ENCODE measurements at places on chromosomes 3 and 15. TPM values are rescaled to one million over a fixed set of nuclear protein-coding genes. Genes with fewer than 3 reads are reported as not detected.

DNA sequence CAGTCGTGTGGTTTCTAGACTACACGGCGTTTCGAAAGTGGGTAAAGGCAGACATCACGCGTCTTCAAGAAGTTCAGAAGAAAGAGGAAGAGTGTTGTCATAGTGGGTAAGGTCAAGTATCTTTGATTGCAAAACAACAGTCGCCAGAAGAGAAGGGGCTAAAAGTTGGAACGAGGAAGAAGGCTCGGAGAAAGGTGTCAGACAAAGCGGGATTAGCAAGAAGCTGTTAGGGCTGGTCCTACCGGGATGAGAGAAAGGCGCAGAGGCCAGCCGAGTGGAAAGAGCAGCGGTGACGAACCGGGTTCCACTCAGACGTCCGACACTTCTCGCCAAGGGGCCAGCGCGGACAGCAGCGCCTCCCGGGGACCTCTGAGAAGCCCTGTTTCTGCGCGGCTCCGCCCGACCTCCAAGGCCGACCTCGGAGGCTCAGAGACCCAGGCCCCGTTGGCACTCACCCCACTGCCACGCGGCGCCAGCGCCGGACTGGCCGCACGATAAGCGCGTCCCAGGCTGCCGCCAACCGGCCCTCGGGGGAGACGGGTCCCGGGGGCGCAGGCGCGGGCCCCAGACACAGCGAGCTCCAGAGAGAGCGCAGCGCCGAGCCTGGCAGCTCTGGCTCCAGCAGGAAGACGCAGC lies 436 bp downstream of the ADPGK start:
- peaks cover 34% of the 10 kb centered on the region for H3K4me1 ChIP-seq
- H3K4me3 ChIP-seq, result peak overlapping the region; percentile 95
- peak; percentile 65 for DNase-seq
- H3K27me3 ChIP-seq, result no peaks in the 10 kb centered on the region
- H3K27ac ChIP-seq, result peak overlapping the region; percentile 96

- no peaks in the 10 kb centered on the region for H3K27me3 ChIP-seq
- H3K36me3 ChIP-seq, result no peaks in the 10 kb centered on the region
- no peaks in the 10 kb centered on the region for H3K4me1 ChIP-seq
- H3K4me3 ChIP-seq, result no peak overlapping the region
- no peak overlapping the region for H3K27ac ChIP-seq
Measured at GRCh38 chr15:98530570-98530969, 117.8 kb upstream of the IGF1R start.

GRCh38 chr3:11305509-11305908 lies 33.3 kb downstream of the ATG7 start:
- no peak for DNase-seq
- H3K4me3 ChIP-seq, result no peak overlapping the region
- H3K4me1 ChIP-seq, result peaks cover 33% of the 10 kb centered on the region
- peak overlapping the region; percentile 63 for H3K27ac ChIP-seq
- H3K36me3 ChIP-seq, result peaks cover 42% of the 10 kb centered on the region
- no peaks in the 10 kb centered on the region for H3K27me3 ChIP-seq

DNA sequence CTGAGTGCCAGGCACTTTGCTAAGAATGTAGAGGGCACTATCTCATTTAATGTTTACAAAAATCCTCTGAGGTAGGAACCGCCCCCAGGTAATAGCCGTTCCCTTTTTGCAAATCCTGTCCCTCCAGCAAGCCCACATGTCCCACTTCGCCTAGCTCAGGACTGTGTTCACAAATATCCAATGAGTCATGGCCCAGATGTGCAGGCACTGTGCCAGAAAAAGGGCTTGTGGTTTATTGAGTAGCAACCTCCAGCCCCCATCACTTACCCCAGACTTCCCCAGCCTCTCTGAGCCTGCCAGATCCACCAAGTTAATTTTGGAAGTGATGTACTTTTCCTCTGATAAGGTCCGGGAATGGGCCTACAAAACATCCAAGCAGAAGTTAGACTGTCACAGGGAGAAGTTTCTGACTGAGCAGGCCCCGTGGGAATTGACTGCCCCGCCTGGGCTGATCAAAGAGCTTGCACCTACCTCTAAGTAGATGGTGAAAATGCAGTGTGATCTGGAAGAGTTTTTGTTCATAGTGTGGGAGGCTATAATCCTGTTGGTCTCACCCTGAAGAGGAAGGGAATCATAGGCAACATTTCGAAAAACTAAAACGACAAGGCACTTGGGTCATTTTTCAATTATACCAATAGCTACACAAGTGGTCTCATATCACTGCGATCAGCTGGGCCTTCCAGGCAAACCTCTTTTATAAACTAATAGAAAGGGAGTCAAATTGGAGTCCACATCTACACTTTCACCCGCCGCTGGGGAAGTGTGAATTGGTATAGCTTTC lies 15.7 kb downstream of the KIF9 start:
- no peaks in the 10 kb centered on the region for H3K27me3 ChIP-seq
- no peak overlapping the region for H3K4me3 ChIP-seq
- no peak overlapping the region for H3K27ac ChIP-seq
- no peak for DNase-seq
- no peaks in the 10 kb centered on the region for H3K36me3 ChIP-seq
- peaks cover 4% of the 10 kb centered on the region for H3K4me1 ChIP-seq

The PTH1R gene
- 13.4 TPM for total RNA-seq

DNA sequence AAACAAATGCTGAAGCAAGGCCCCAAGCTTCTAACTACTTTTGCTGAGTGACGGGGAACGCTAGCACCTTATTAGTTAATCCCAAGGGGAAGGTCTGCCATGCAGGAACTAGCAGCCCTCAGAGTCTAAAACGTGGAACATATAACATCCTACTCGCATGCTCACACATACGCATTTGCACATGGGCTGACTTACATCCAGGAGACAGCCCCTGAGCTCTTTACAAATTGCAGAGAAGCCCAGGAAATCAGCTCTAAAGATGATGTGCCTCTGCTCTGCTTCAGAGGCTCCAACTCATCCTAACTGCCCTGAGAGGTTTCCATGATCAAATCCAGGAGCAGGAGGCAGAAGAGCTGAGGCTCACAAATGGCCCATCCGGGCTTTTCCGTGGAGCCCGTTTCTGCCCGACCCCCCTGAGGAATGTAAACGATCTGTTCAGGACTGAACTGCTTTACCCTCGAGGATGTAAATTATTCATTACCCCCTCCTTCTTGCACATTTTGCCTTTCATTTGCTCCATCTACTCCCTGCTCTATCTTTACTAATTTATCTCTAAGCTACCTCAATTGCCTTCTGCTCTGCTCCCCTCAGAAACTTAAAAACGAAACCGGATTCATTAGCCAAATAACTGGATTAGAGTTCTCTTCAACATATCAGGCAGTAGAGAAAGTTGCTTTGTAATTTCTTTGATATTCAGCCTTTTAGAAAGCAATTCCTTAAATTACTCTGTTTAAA lies 141.9 kb upstream of the CCDC54 start:
- peak overlapping the region; percentile 41 for H3K27ac ChIP-seq
- no peaks in the 10 kb centered on the region for H3K36me3 ChIP-seq
- H3K4me3 ChIP-seq, result peak overlapping the region; percentile 45

The THAP10 gene
- 2.1 TPM for total RNA-seq

GRCh38 chr3:163490119-163490518 lies 1588.2 kb downstream of the SI start:
- no peak overlapping the region for H3K4me3 ChIP-seq
- no peaks in the 10 kb centered on the region for H3K27me3 ChIP-seq
- no peaks in the 10 kb centered on the region for H3K36me3 ChIP-seq
- H3K4me1 ChIP-seq, result no peaks in the 10 kb centered on the region

DNA sequence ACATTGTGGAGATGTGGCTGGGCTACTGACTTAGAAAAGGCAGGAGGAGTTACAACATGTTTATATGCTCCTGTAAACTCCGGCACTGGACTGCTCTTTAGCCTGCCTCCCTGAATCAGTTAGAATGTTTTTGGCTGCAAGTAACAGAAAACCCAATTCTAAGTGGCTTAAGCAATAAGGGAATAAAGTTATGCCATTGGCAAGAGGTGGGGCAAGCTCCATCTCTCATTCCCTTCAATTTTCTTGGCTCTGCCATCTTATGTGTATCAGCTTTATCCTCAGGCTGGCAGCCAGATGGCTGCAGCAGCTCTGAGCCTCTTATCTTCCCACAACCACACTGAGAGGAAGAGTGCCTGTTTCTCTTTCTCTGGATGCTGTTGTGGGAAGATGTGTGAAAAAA lies 22.4 kb upstream of the MEIS2 start:
- no peak overlapping the region for H3K27ac ChIP-seq
- no peak for DNase-seq
- H3K27me3 ChIP-seq, result no peaks in the 10 kb centered on the region
- no peaks in the 10 kb centered on the region for H3K4me1 ChIP-seq
- no peak overlapping the region for H3K4me3 ChIP-seq

All from upper lobe of left lung (tissue), 6 donors.